Fibroblast of lung (primary cell): ENCODE measurements at places on chromosomes 2 and 18. TPM values are rescaled to one million over a fixed set of nuclear protein-coding genes. Genes with fewer than 3 reads are reported as not detected.
A peak's percentile ranks its signal among the peaks of the same experiment; 100 is the strongest.

DNA sequence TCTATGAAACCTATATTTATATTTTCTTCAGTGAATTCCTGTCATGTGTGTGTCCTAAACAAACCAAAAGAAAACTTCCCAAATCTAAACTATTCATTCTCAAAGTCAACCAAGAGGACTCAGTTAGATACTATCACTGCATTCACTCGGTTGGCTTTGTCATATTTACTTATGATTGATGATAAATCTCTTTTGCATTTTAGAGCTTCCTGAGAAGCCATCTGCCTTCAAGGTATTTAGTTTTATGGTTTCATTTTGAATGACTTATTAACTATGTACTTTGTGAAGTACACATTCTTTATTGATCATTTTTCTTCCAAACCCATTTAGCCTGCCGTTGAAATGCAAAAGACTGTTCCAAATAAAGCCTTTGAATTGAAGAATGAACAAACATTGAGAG lies 36.2 kb downstream of the ANKRD30B start:
- no peak for DNase-seq

- DNase-seq = no peak
These were observed 53.7 kb upstream of the TANC1 start for GRCh38 chr2:158914731-158915130.

- no peak for DNase-seq
These were observed at the start of gene G6PC2 for GRCh38 chr2:168901003-168901402. TSS of gene G6PC2 (plus strand) at chr2:168901291. CDS start at chr2:168901332, 41 bp downstream.

The MEMO1 gene
- total RNA-seq = 26.7 and 34.0 TPM in 2 replicates

GRCh38 chr2:45825001-45825651 lies 173.7 kb downstream of the PRKCE start:
- no peak for DNase-seq

DNA sequence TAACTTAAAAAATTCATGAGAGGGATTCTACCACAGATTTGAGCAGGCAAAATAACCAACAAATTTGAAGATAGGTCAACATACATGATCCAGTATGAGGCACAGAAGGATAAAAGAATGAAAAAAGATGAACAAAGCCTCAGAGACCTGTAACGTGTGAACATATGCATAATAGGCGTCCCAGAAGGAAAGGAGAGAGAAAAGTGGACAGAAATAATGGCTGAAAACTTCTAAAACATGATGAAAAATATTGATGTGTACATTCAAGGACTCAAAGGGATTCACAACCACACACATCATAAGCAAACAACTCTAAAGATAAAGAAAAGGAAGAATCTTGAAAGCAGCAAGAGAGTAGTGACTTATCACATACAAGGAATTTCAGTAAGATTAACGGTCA lies 100.1 kb upstream of the PARD3B start:
- no peak for DNase-seq

- no peak for DNase-seq
These were observed 625 bp downstream of the ARPC2 start for GRCh38 chr2:218217360-218218267.

The FOXI3 gene
- total RNA-seq = not detected in 2 replicates

GRCh38 chr2:188295067-188295685 lies 3.5 kb downstream of the GULP1 start:
- no peak for DNase-seq

GRCh38 chr2:229407170-229407569 lies 136.1 kb upstream of the PID1 start:
- DNase-seq = peak; percentile 88

GRCh38 chr2:96195410-96196066 lies 13.1 kb downstream of the STARD7 start:
- peak; percentile 87 for DNase-seq
